Left lung (tissue), 14 donors: ENCODE measurements at places on chromosomes 16 and 17. TPM values are rescaled to one million over a fixed set of nuclear protein-coding genes. Genes with fewer than 3 reads are reported as not detected.

DNA sequence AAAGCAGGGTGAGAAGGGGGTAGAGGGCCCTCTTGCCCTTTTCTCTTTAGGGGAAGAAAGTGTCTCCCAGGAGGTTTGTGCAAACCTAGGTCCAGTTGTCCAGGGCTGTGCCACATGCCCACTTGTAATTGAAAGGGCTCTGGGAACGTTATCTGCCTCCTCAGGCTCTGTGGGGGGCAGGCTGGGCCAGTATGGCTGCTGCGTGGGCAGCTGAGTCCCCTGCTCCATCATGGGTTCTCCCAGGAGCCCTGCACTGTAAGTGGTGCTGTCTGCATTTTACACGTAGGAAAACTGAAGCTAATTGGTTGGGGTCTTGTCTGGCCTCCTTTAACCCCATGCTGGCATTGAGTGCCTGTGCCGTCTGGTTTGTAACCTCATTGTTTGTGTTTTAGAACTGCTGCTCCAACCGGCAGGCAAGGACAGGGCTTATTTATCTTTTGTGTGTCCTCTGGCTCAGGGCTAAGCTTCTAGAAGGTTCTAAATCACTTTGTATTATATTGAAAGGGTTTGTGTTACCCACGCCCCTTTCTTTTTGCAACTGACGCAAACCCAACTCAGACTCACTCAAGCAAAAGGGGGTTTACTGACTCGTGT is 117.7 kb upstream of the CIBAR2 start:
- no peaks in the 10 kb centered on the region for H3K36me3 ChIP-seq
- no peak overlapping the region for H3K27ac ChIP-seq
- no peak for DNase-seq
- H3K27me3 ChIP-seq: peaks cover 15% of the 10 kb centered on the region

DNA sequence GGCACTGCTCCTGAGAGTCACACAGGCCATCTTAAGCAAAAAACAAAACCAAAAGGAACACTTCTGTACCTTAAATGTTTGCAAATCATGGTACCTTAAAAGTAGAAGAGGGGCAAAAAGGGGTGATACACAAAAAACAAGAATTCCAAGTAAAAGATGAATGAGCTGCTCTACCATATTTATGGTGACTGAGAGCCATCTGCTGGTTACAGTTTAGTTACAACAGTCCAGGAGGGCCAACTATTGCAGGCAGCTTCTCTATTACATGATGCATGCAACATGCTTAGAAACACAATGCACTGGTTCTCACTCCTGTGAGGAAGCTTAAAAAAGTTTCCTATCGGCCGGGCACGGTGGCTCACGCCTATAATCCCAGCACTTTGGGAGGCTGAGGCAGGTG is 53.5 kb downstream of the STX8 start:
- H3K4me1 ChIP-seq: no peaks in the 10 kb centered on the region
- H3K27me3 ChIP-seq: no peaks in the 10 kb centered on the region
- H3K36me3 ChIP-seq: no peaks in the 10 kb centered on the region

- H3K27ac ChIP-seq: no peak overlapping the region
- no peaks in the 10 kb centered on the region for H3K36me3 ChIP-seq
- H3K27me3 ChIP-seq: peaks cover 26% of the 10 kb centered on the region
- no peak for DNase-seq
Measured at GRCh38 chr17:38600906-38601305, 4.8 kb downstream of the SRCIN1 start.

GRCh38 chr17:41629826-41630670 is 5.7 kb upstream of the KRT17 start:
- no peaks in the 10 kb centered on the region for H3K4me1 ChIP-seq
- no peak overlapping the region for H3K27ac ChIP-seq
- DNase-seq: no peak
- no peak overlapping the region for H3K4me3 ChIP-seq
- H3K27me3 ChIP-seq: no peaks in the 10 kb centered on the region

DNA sequence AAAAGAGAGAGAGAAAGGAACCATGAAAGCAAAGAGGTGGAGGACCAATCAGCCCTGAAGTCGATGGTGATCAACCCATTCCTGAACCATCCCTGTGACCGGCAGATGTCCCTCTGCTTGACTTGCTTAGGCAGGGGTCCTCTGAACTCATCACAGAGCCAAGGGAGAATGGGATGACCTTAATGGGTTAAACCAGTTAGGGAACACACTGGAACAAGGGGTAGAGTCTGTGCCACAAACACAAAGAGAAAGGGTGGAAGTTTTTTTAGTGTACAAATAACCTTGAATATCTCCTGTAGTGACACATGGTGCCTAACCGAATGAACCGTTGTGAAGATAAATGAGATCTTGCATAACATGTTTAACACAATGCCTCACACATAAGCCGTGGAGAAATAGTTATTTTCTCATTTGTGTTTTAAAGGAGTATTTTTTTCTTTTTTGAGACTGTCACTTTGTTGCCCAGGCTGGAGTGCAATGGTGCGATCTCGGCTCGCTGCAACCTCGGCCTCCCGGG is 11.2 kb downstream of the NAA60 start:
- H3K27me3 ChIP-seq: no peaks in the 10 kb centered on the region
- H3K36me3 ChIP-seq: no peaks in the 10 kb centered on the region
- H3K4me3 ChIP-seq: no peak overlapping the region

DNA sequence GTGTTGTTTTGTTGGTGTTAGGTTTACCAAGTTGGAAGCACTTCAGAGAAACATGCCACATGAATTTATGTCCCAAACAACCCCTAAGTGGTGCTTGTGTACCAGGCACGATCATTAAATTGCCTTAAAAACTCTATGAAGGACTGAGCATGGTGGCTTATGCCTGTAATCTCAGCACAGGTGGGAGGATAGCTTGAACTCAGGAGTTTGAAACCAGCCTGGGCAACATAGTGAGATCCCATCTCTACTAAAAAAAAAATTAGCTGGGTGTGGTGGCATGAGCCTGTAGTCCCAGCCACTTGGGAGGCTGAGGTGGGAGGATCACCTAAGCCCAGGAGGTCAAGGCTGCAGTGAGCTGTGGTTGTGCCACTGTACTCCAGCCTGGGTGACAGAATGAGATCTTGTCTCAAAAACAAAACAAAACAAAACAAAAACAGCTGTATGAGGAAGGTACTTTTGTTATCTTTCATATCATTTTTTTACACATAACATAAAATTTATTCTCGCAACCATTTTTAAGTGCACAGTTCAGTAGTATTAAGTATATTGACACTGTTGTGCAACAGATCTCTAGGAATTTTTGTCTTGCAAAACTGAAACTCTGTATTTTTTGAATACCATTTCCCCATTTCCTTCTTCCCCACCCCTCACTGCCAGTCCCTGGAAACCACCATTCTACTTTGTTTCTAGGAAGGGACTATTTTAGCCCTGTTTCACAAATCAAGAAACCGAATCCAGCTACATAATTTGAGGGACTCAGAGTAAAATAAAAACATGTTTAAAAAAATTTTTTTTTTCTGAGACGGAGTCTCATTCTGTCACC is 14.3 kb upstream of the RBBP6 start:
- DNase-seq: no peak
- no peaks in the 10 kb centered on the region for H3K27me3 ChIP-seq
- no peak overlapping the region for H3K4me3 ChIP-seq
- H3K36me3 ChIP-seq: no peaks in the 10 kb centered on the region
- H3K4me1 ChIP-seq: peaks cover 5% of the 10 kb centered on the region

Gene NT5M
- 3.2 TPM for polyA plus RNA-seq

DNA sequence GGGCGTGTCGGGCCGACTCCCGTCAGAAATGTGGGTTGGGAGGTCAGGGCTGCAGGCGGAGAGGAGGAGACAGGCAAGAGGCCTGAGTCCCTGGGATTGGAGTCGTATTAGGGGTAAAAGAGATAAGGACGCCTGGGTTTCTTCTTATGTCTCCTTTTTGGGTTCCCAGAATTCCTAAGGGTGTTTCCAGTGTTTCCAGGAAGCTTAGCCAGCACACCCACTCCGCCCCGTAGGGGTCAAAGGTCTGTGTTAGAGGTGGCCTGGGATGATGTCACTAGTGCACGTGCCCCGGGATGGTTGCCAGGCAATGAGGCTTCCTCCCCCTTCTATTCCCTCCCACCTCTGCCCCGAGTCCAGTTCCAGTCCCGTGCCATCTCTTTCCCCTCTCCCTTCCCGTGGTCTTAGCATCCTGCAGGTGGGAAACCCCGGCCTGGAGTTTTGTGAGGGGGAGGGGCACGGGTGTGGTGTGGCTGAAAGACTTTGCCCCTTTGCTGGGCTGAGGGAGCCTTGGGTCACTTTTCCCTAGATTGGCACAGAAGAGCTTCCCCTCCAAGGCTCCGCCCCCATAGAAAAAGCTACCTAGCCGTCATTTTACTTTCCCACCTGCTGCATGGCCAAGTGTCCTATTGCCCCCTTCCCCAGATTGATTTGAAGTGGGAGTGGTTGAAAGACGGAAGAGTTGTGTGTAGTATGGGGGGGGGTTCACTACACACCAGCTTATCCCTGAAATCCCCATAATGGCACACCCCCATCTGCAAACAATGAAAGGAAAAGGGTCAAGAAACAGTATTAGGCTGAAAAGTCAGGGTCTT is 2.8 kb downstream of the KDM6B start:
- H3K4me1 ChIP-seq: peaks cover 64% of the 10 kb centered on the region
- peak overlapping the region; percentile 82 for H3K4me3 ChIP-seq
- DNase-seq: peak; percentile 92
- no peaks in the 10 kb centered on the region for H3K36me3 ChIP-seq
- peak overlapping the region; percentile 98 for H3K27ac ChIP-seq

- H3K27me3 ChIP-seq: no peaks in the 10 kb centered on the region
- H3K4me3 ChIP-seq: no peak overlapping the region
- DNase-seq: no peak
Measured at GRCh38 chr16:30946671-30947540, 2.0 kb upstream of the ORAI3 start.
